ENCODE measurements at places on chromosomes 11 and 22.

DNA sequence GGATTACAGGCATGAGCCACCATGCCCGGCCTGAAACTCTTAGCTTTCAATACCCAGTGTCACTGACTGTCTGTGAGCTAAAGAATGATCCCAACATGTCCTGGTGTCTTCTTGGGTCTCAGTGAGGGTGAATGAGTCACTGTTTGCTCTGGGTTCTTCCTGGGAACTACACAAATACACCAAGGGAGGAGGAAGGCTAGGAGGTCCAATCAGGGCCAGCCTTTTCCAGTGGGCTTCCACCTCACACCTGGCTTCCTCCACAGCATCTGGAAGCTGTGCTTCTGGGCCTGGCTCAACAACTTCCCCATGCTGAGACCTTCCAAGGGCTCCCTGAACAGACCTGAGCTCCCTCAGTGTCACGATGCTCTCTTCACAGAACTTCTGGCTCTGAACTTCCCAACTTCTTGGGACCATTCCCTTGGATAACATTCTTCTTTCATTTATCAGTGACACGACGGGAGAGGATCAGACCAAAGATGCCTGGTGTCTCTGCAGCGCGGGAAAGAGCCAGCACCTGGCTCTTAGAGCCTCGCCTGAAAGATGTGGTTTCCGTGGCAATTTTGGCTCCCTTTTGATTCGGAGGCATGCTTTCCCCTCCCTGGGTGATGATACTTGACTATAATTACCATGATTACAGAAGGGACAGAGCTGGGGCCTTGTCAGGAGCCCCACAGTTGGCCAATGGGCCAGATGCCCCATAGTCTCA is 22.3 kb upstream of the CHRM4 start:
- DNase-seq: no peak

- DNase-seq: no peak
Measured at GRCh38 chr11:103942646-103943045, 93.8 kb upstream of the DDI1 start.

- no peak for DNase-seq
Measured at GRCh38 chr11:132114185-132114584, 743.8 kb downstream of the NTM start.

- peak; percentile 99 for DNase-seq
Measured at GRCh38 chr11:67606492-67607295, at the start of gene NDUFV1. Gene NDUFV1, plus strand, starts transcription at chr11:67606936. Its CDS starts 69 bp downstream, at chr11:67607005.
